ENCODE measurements at places on chromosomes 6 and 20. TPM values are rescaled to one million over a fixed set of nuclear protein-coding genes. Genes with fewer than 3 reads are reported as not detected.
A peak's percentile ranks its signal among the peaks of the same experiment; 100 is the strongest.

GRCh38 chr6:46963039-46963438, 41.3 kb upstream of the ADGRF5 start:
- H3K27me3 ChIP-seq = no peaks in the 10 kb centered on the region
- DNase-seq = no peak
- H3K27ac ChIP-seq = no peak overlapping the region
- no peaks in the 10 kb centered on the region for H3K36me3 ChIP-seq
- peaks cover 5% of the 10 kb centered on the region for H3K4me1 ChIP-seq
- H3K4me3 ChIP-seq = no peak overlapping the region

DNA sequence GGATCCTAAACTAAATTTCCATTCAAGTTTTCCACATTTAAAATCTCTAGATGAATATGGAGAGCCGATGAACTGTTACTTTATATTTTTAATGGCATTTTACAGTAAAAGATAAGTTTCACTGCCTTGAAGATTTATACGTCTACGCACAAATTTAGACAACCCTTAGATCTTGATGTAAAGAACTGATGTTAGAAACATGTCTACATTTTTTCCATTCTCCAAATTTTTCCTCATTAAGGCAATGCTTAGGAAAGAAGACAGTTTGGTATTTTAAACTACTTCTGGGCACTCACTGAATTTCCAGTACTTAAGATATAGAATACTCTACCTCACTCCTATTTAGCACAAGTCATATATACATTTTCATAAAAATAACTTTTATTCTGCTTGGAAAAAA, 45.4 kb downstream of the ME1 start:
- no peaks in the 10 kb centered on the region for H3K4me1 ChIP-seq
- no peak overlapping the region for H3K27ac ChIP-seq
- no peaks in the 10 kb centered on the region for H3K36me3 ChIP-seq
- H3K27me3 ChIP-seq = no peaks in the 10 kb centered on the region
- no peak for DNase-seq
- no peak overlapping the region for H3K4me3 ChIP-seq

DNA sequence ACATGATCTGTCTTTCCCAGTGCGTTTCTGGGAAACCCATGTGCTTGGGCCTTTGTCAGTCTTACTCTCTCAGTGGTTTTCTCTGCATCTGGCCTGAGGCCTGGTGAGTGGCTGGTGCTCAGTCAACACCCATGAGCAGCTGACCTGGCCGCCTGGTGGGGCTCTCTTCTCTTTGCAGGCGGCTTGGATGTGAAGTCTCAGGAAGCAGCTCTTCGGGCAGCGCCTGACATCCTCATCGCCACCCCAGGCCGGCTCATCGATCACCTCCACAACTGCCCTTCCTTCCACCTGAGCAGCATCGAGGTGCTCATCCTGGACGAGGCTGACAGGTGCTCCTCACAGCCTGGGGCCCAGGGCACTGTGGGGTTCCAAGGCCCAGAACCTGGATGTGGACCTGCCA, 10.8 kb downstream of the DDX27 start:
- no peaks in the 10 kb centered on the region for H3K4me1 ChIP-seq
- no peak overlapping the region for H3K27ac ChIP-seq
- H3K4me3 ChIP-seq = no peak overlapping the region
- peaks cover 73% of the 10 kb centered on the region for H3K36me3 ChIP-seq
- H3K27me3 ChIP-seq = no peaks in the 10 kb centered on the region

- no peaks in the 10 kb centered on the region for H3K36me3 ChIP-seq
- H3K27me3 ChIP-seq = peaks cover 85% of the 10 kb centered on the region
- no peak overlapping the region for H3K27ac ChIP-seq
- H3K4me3 ChIP-seq = no peak overlapping the region
- H3K4me1 ChIP-seq = no peaks in the 10 kb centered on the region
Measured at GRCh38 chr6:46246081-46246480, 75.3 kb upstream of the ENPP5 start.

DNA sequence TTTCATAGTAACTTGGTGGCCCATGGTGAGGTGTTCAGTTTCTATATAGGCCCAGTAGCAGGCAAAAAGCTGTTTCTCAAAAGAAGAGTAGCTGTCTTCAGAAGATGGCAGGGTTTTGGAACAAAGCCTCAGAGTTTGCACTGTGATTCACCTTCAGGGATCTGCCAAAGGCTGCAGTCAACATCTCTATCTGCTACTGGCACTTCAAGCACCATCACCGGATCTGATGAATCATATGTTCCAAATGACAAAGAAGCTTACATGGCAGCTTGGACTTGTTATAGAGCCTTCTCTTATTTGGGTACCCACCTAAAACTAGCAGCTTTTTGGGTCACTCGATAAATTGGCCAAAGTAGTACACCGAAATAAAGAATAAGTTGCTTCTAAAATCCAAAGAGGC, 39.5 kb downstream of the PKIB start:
- DNase-seq = peak; percentile 80
- no peak overlapping the region for H3K4me3 ChIP-seq
- peak overlapping the region; percentile 99 for H3K27ac ChIP-seq
- H3K4me1 ChIP-seq = peaks cover 56% of the 10 kb centered on the region
- no peaks in the 10 kb centered on the region for H3K27me3 ChIP-seq
- H3K36me3 ChIP-seq = no peaks in the 10 kb centered on the region

- no peaks in the 10 kb centered on the region for H3K27me3 ChIP-seq
- no peak overlapping the region for H3K27ac ChIP-seq
- H3K4me1 ChIP-seq = no peaks in the 10 kb centered on the region
Measured at GRCh38 chr6:71130277-71130676, 158.3 kb upstream of the OGFRL1 start.

- no peak for DNase-seq
- no peak overlapping the region for H3K27ac ChIP-seq
- no peaks in the 10 kb centered on the region for H3K27me3 ChIP-seq
- H3K4me1 ChIP-seq = no peaks in the 10 kb centered on the region
- no peak overlapping the region for H3K4me3 ChIP-seq
Measured at GRCh38 chr20:43803276-43803675, 76.5 kb upstream of the GTSF1L start.

GRCh38 chr6:75250552-75250951, 7.0 kb upstream of the COX7A2 start:
- H3K27me3 ChIP-seq = no peaks in the 10 kb centered on the region
- H3K4me3 ChIP-seq = no peak overlapping the region
- no peak overlapping the region for H3K27ac ChIP-seq
- no peak for DNase-seq
- no peaks in the 10 kb centered on the region for H3K4me1 ChIP-seq
- H3K36me3 ChIP-seq = no peaks in the 10 kb centered on the region

- no peaks in the 10 kb centered on the region for H3K36me3 ChIP-seq
- no peak overlapping the region for H3K4me3 ChIP-seq
- no peak overlapping the region for H3K27ac ChIP-seq
- DNase-seq = no peak
- H3K4me1 ChIP-seq = no peaks in the 10 kb centered on the region
Measured at GRCh38 chr6:137798846-137799245, 68.2 kb upstream of the TNFAIP3 start.

GRCh38 chr6:34259529-34260069, 10.8 kb upstream of the SMIM29 start:
- no peak overlapping the region for H3K4me3 ChIP-seq
- no peaks in the 10 kb centered on the region for H3K36me3 ChIP-seq
- no peaks in the 10 kb centered on the region for H3K27me3 ChIP-seq
- H3K27ac ChIP-seq = no peak overlapping the region

The CALHM4 gene
- not detected for total RNA-seq

The ADTRP gene
- total RNA-seq = not detected

The SOBP gene
- 0.17 TPM for total RNA-seq

The DCDC2 gene
- total RNA-seq = 0.11 TPM

The WFDC12 gene
- total RNA-seq = not detected

The COL20A1 gene
- total RNA-seq = not detected

The SALL4 gene
- total RNA-seq = 1.7 TPM

The SIRPD gene
- 0.18 TPM for total RNA-seq

The SIRPB2 gene
- 0.52 TPM for total RNA-seq
